ENCODE measurements at places on chromosomes 4 and X.

- no peak for DNase-seq
These were observed 83.2 kb upstream of the PLAC8 start for GRCh38 chr4:83197555-83198235.

- no peak for DNase-seq
These were observed 27.8 kb upstream of the SORBS2 start for GRCh38 chr4:185839770-185840169.

GRCh38 chr4:22174640-22175039, 226.1 kb upstream of the KCNIP4 start:
- no peak for DNase-seq

DNA sequence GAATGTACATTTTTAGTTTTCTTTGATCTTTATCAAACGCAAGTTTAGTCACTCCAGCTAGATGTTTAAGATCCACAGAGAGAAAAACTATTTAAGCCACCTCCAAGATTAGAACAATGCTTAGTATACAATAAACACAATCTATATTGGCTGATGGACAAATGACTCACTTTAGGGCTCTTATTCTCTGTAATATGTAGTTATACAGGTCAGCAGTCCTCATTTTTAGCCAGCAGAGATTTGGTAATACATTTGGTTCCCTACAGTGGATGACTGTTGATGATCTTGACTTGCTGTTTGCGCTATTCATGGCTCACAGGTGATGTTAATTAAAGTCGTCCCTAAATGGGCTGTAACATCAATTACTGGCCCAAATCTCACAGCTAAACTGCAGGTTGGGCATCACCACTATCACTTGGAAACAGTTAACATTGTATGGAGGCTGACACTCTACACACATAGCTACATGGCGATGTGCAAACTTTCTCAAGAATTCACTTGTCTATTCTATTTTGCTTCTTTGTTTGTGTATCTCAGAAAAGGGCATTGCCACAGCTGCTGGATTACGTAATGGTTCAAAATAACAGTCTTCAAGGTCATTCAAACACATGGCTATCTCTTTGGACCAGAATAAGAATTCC, 11.8 kb upstream of the DTHD1 start:
- DNase-seq = no peak

DNA sequence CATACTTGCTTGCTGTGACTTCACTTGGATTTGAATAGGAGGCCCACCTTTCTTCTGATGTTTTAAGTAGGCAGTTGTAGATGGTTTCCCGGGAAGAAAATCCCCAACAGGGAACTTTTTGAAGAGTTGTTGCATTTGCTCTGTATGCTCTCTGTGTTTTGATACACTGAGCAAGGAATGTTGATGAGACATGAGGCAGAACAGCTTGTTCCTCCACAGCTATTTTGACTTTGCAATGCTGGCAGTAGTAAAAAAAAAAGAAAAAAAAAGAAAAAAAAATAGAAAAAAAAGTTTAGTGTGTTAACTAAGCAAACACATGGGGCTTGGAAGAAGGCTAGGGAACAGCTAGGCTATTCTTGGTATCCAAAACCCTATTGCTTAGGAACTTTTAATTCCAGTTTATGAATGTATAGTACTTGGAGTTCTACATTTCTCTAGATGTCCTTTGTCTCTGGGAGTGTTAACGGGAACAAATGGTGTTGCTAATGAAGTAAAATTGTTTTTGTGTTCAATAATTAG, 23.4 kb upstream of the PAQR3 start:
- no peak for DNase-seq

DNA sequence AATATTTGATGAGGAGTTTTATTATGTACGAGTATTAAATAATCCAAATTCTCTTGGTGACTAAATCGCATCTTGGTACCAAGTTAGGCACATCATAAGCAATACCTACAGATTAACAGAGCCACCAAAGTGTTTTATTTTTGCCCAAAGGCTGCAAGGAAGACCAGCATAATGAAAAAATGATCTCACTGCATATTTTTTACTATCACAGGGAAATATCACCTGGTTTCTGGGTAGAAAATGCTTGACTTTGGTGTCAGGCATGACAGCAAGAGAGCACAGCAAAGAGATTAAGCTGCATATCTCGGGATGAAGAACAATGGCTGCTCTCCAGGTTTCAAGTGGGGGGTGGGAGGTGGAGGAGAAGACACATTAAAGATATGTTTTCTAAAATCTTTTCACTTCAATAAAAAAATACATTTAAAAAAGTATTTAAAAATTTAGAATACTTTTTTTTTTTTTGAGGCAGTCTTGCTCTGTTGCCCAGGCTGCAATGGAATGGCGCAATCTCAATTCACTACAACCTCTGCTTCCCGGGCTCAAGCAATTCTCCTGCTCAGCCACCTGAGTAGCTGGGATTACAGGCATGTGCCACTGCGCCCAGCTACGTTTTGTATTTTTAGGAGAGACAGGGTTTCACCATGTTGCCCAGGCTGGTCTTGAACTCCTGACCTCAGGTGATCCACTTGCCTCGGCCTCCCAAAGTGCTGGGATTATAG, 86.1 kb downstream of the FRYL start:
- no peak for DNase-seq

DNA sequence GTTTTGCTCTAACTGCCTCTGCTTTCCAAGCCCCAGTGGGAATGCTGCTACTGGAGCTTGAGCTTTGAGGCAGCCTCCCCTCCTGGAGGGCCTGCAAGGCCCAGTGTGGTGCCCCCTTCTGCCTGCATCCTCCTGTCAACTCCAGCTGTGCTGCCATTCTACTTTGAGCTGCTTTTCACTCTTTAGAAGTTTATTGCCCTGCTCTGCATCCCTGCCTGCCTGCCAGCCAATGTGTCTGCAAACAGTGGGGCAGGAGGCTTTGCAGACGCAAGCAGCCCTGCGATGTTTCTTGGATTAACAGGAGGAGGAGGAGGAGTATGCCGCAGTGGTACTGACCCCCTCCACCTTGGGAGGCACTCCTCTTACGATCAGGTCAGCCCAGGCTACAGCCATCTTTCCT, 16.4 kb downstream of the TMEM31 start:
- DNase-seq = no peak

DNA sequence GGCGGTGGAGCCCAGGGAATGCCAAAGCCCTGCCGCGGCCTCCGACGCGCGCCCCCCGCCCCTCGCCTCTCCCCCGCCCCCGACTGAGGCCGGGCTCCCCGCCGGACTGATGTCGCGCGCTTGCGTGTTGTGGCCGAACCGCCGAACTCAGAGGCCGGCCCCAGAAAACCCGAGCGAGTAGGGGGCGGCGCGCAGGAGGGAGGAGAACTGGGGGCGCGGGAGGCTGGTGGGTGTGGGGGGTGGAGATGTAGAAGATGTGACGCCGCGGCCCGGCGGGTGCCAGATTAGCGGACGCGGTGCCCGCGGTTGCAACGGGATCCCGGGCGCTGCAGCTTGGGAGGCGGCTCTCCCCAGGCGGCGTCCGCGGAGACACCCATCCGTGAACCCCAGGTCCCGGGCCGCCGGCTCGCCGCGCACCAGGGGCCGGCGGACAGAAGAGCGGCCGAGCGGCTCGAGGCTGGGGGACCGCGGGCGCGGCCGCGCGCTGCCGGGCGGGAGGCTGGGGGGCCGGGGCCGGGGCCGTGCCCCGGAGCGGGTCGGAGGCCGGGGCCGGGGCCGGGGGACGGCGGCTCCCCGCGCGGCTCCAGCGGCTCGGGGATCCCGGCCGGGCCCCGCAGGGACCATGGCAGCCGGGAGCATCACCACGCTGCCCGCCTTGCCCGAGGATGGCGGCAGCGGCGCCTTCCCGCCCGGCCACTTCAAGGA, at the start of gene FGF2:
Gene FGF2, plus strand, starts transcription at position 279 of the 705 bp plus-strand sequence. Its CDS starts 344 bp downstream, at position 623.
- DNase-seq = no peak

DNA sequence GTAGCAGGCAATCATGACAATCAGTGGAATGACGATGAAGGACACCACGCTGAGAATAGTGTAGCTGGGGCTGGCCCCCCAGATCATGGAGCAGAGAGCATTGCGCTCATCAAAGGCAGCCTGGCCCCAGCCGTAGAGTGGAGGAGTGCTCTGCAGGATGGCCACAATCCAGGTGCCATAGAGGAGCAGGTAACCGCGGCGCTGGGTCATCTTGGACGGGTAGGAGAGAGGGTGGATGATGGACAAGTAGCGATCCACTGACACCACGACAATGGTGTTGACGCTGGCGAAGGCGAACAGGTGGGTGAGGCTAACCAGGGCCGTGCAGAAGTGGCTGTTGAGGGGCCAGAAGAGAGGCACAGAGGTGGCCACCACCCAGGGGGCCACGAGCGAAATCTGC, 2.8 kb downstream of the GPR101 start:
- no peak for DNase-seq

DNA sequence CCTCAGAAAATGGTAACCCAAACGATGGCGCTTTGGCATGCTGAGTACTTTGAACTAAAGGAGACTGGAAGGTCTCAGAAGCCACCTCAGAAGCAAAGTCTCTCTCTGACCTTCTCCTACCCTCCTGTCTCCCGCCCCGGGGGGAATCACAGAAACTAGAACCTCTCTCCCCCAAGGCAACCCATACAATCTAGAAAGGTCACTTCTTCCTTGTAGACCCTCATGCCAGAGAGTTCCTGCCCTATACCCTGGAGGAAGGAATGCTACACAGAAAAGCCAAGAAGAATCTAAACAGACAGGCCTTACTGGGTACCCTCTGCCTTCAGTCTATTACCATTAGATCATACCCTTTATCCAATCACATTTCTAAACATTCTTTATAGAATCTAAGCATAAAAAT, 8.5 kb downstream of the PLAC1 start:
- DNase-seq = no peak

- DNase-seq = no peak
These were observed 88.8 kb upstream of the GPC3 start for GRCh38 chrX:134074151-134074550.

DNA sequence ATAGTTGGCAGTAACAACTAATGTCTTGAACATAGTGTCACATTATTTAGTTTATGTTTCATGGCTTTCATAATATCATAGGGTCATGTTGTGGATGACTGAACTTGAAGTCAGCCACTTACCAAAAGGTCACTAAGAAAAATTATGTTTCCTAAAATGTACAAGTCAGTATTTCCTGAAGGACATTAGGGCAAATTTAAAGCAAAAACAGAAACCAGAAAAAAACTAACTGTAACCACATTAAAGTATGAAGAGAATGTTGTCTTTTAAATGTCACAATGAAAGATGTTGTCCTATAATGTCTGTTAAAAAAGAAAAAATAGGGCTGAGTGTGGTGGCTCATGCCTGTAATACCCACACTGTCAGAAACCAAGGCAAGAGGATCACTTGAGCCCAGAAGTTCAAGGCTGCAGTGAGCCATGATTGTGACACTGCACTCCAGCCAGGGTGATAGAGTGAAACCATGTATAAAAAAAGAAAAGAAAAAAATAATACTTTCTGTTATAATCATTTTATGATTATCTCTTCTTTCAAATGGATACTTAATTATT, 55.8 kb downstream of the HHIP start:
- DNase-seq = no peak

GRCh38 chrX:137227151-137227550, 193.4 kb upstream of the GPR101 start:
- DNase-seq = no peak

DNA sequence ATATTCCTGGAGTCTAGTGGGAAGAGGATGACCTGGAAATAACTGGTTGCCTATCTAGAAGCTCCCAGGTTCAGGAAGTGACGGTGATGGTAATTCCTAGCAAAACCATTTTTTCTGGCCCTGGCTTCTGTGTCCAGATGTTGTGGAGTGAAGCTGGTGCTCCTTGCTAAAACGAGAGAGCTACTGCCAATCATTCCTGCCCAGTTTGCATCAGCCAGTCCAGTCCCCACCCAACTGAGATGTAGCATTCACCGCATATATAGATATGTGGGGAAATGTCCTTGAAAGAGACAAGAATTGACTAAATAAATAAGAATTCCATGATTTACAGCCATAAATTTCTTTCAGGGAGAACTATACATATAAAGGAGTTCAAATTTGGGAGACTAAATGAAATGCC, 6.3 kb downstream of the HPGDS start:
- no peak for DNase-seq

DNA sequence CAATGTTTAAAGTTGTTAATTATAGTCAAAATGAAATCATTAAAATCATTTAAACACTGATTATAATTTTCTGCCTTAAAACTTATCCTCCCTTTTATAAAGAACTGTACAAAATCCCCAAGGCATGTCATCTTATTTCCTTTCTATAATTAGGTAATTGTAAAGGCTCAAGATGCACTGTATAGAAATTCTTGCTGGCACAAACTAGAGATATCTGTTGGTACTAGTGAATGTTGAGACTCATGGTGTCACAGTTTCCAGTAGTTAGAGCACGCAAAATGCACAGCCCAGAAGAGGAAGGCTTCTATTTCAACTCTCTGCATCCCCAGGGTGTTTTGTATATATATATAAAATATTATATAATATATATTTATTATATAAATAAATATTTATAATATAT, 22.7 kb upstream of the PLA2G12A start:
- no peak for DNase-seq
